ENCODE measurements at places on chromosomes 11 and 22. TPM values are rescaled to one million over a fixed set of nuclear protein-coding genes. Genes with fewer than 3 reads are reported as not detected.

- DNase-seq, result no peak
Observed at GRCh38 chr22:24134090-24134846, 47.0 kb upstream of the SUSD2 start.

DNA sequence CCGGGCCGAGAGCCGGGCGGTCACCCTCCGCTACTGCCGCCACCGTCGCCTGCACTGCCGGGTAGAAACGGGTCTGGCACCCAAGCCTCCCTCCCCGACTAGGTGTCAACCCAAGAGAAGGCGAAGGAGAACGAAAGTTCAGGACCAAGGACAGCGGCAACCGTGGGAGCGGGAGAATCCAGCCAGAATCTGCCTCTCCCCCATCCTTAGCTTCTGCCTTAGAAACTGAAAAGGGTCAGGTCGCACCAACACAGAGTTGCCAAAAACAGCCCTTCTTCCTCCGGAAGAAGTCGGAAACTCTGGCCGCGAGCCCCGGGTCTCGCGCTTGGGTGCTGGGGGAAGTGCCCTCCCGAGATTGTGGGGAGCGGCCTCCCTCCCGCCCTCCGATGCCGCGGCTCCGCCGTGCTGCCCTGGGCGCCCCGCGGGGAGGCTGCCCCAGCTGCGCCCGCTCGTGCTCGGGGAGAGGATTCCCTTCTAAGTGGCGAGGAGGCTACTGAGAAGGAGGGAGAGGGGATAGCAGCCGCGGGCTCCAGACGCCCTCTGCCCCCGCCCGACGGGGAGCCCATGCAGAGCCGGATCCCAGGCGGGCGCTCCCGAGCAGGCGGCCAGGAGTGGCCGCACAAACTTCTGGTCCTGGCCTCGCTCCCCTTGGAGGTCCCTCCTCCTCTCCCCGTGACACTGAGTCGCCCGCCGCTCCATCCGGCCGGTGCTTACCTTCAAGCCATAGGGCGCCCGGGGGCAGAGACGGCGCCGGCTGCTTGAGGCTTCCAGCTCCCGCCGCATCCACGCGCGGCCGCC is 637 bp downstream of the DRD2 start:
- peak; percentile 77 for DNase-seq

- no peak for DNase-seq
Observed at GRCh38 chr11:12537778-12538401, 136.3 kb upstream of the TEAD1 start.

- DNase-seq, result peak; percentile 91
Observed at GRCh38 chr11:111777094-111778046, 11.2 kb upstream of the PPP2R1B start.

OR4C5 gene
- total RNA-seq, result not detected

- no peak for DNase-seq
Observed at GRCh38 chr11:8598506-8598905, 4.5 kb upstream of the STK33 start.

DNA sequence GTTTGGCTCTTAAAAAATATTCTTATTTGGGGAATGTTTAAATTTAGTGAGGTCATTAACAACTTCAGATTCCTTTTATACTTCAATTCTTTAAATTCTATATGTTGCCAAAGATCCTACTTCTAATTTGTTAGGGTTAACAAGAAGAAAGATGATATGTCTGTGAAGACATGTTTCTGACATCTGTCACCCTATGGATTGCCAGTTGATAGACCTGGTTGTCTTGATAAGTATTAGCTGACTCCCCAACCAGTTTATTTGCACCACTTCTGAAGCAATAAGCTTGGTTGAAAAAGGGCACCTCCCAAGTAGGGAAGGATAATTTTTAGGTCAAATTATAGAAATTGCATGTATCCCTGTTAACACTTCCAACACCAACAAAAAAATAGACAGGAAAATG is 29.3 kb downstream of the ARHGEF12 start:
- no peak for DNase-seq

SCGB1D2 gene
- total RNA-seq, result not detected

GRCh38 chr11:16110886-16111285 is 245.5 kb downstream of the SOX6 start:
- no peak for DNase-seq

GRCh38 chr22:22770881-22771280 is 116.7 kb upstream of the IGLL5 start:
- DNase-seq, result no peak

DNA sequence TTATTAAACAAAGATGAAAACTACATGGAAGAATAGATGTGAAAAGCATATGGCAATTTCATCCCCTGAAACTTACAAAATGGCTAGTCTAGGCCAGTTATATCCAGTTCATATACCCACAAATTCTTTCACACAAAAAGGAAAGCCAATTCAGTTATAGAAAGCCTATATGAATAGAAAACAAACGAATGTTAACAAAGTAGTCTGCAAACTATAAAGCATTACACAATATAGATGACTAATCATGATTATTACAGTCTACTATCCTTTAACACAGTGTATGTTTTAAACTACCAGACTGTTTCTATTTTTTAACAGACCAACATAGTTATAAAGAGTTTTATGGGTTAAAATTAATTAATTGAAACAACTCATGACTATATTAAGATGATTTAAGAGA is 12.1 kb downstream of the DCUN1D5 start:
- DNase-seq, result peak; percentile 19

GRCh38 chr22:25366408-25366807 is 147.0 kb downstream of the CRYBB2 start:
- no peak for DNase-seq

FOLR3 gene
- not detected for total RNA-seq

GRCh38 chr22:35629406-35630216 is 12.5 kb upstream of the MB start:
- DNase-seq, result peak; percentile 99

- DNase-seq, result peak; percentile 68
Observed at GRCh38 chr11:72738199-72739141, 13.7 kb downstream of the ARAP1 start.

- no peak for DNase-seq
Observed at GRCh38 chr22:43824724-43825420, 12.8 kb upstream of the EFCAB6 start.

- DNase-seq, result no peak
Observed at GRCh38 chr11:122599434-122599833, 56.1 kb upstream of the UBASH3B start.

GRCh38 chr22:40714499-40715337 is 35.4 kb downstream of the MCHR1 start:
- peak; percentile 27 for DNase-seq

DNA sequence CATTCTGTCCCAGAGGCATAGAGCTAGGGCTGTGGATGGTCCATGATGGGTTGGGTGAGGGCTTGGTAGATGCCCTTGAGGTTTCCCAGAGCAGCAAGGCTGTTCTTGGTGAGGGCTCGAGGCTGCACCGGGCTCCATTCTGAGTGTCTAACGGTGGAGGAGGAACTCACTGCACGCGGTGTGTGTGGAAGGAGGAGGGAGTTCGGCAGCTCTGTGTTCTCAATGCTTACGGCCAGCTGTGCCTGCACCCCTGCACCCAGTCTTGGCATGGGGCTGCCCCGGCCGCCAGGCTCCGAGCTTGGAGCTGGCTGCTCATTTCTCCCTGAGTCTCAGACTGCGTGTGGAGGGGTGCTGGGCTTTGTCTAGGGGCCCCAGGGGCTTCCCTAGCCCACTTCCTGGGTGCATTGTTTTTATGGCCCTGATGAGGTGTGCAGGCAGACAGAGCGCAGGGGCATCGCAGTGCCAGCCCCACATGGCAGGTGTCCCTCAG is 1247.1 kb downstream of the BRD1 start:
- no peak for DNase-seq

GRCh38 chr11:124676386-124676785 is 2.7 kb downstream of the SPA17 start:
- peak; percentile 84 for DNase-seq

MUC5AC gene
- under 0.01 TPM for total RNA-seq

GRCh38 chr11:1884303-1884700 is 7.4 kb downstream of the PRR33 start:
- DNase-seq, result no peak

RHOD gene
- total RNA-seq, result 26.1 TPM

- no peak for DNase-seq
Observed at GRCh38 chr11:115739878-115740277, 235.7 kb upstream of the CADM1 start.

GRCh38 chr11:23585416-23586104 is 725.3 kb upstream of the CCDC179 start:
- DNase-seq, result no peak

SCUBE2 gene
- total RNA-seq, result 1.1 TPM

DNA sequence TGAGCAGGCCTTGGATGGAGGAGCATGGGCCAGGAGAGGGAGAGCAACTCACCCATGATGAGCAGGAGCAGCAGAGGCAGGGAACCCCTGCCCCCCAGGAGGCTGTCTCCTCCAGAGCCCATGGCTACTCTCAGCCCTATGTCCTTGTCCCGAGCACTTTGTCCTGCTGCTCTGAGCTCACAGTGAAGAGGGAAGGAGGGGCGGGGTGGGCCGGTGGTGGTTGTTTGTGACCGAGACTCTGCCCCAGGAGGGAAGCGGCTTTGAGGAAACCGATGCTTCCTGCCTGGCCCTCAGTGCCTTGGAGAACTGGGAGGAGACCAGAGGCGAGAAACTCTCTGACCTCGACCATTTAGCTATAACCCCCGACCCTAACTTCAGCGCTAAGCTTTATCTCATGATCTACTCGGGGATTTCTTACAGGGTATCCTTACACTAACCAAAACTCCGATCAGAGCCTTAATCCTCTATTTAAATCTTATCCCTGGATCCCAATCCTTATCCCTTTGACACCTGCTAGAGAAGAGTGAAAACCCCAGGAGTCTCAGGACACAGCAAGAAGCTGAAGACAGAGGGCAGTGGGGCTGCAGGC is at the start of gene ROBO4:
ROBO4 (minus strand) TSS at position 192 of the 589 bp plus-strand sequence; CDS start at position 122, 70 bp downstream.
- no peak for DNase-seq

DNA sequence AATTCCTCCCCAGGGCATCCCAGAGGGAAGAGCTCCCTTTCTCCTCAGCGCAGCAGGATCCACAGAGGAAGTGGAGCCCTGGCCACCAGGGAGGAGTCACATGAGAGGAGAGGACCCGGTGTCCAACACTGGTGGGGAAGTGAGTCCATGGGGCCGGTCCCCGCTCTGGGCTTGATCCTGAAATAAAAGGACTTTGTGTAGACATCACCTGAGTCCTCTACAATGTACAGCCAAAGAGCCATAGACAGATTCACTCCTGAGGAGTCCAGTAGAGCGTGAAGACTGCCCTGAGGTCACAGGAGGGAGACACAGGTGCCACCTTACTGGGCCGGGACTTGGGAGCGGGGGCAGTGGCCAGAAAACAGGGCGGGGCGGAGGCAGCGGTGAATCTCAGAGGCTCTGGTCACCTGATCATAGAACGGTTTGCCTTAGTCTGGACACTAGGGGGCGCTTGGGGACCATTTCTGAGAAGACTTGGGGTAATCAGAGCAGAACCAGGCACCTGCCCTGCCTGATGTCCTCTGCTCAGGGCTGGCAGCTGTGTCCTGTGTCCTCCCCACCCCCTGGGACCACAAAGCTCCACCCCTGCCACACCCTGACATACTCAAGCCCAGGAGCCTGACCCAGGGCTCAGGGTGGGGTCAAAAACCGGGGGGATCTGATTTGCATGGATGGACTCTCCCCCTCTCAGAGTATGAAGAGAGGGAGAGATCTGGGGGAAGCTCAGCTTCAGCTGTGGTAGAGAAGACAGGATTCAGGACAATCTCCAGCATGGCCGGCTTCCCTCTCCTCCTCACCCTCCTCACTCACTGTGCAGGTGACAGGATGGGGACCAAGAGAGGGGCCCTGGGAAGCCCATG is 112.7 kb downstream of the VPREB1 start:
- DNase-seq, result peak; percentile 71

DNA sequence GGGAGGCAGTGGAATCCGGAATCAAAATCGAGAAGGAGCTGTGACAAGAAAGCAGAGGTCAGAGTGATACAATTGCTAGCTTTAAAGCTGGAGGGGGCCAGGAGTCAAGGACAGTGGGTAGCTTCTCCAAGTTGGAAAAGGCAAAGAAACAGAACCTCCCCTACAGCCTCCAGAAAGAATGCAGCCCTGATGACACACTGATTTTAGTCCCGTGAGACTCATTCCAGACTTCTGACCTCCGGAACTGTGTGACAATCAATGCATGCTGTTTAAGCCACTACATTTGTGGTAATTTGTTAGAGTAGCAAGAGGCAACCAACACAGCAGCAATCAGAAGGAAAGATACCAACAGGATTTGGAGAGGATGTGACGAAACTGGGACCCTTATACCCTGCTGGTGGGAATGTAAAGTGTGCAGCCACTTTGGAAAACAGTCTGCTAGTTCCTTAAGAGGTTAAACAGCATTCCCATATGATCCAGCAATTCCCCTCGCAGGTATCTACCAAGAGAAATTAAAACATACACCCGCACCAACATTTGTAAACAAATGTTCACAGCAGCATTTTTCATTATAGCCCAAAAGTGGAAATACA is 66.7 kb downstream of the DSCAML1 start:
- no peak for DNase-seq

TRPM5 gene
- total RNA-seq, result not detected

TUBGCP6 gene
- 23.6 TPM for total RNA-seq

GRCh38 chr11:119842731-119843130 is 113.7 kb upstream of the NECTIN1 start:
- DNase-seq, result no peak

DNA sequence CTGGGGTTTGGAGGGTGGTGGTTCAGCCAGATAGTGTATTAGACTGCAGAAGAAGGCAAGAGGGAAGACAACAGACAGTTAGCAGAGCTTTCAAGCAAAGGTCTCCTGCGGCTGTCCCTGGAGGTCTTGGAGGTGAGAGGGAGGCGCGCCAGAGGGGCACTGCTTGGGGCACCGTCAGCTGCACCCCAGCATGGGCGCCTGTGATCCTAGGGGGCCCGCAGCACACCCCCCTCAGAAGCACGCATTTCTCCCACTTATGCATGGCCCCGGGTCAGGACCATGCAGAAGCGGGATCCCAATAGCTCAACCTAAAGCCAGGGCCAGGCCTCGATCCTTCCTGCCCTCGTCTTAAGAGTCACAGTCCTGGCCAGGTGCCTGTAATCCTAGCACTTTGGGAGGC is 26.5 kb downstream of the FGF4 start:
- DNase-seq, result no peak

DNA sequence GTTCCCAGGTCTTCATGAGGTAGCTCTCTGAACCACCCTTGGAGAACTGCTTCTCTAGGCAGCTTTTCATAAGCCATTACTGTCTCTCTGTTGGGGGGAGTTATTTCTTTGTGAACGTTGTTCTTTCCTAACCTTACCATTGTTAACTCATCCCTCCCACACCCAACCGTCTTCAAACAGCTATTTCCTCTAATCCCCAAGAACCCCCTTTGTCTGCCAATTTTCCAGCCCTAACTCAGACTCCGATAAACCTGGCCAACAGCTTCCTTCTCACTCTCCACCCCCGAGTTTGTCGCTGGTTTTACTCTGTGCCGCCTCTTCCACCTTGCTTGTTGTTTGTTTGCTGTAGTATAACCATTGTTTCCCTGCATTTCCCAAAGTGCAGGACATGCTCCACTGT is 131.5 kb downstream of the CCDC34 start:
- no peak for DNase-seq

GRCh38 chr11:27331981-27332380 is 31.0 kb downstream of the CCDC34 start:
- DNase-seq, result peak; percentile 28

Data from fibroblast of the aortic adventitia (primary cell).